Right ventricle myocardium inferior (tissue), 1 donor: ENCODE measurements at places on chromosomes 3 and 15.

DNA sequence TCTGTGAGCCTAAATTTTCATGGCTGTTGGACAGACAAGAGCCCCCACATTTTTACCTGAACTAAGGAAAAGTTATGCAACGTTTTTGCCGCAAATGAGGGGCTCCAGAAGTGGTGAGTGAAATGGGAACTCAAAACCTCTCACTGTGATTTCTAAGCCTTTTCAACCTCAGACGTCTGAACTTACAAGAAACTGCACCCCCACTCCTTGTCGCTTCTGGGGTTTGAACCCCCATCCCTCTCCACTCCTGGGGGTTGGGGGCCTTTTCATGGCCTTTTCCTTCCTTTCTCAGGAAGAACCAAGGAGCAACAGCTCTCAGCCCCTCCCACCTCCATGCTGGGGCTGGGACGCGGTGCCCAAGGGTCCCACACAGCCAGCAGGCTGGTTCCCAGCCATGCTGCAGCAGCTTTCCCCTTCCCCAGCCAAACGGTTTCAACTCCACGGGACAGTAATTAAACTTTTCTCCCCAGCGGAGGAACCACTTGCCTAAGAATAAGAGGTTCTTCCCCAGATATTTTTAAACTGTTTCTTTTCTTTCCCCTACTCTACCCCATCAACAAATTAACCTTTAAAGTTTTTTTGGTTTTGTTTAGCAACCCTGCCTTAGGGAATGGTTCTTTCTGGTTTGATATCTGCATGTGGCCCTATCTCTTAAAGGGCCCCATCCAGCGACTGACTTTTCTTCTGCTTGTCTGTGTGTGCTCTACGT lies 387.6 kb upstream of the CBLB start:
- DNase-seq, result no peak

DNA sequence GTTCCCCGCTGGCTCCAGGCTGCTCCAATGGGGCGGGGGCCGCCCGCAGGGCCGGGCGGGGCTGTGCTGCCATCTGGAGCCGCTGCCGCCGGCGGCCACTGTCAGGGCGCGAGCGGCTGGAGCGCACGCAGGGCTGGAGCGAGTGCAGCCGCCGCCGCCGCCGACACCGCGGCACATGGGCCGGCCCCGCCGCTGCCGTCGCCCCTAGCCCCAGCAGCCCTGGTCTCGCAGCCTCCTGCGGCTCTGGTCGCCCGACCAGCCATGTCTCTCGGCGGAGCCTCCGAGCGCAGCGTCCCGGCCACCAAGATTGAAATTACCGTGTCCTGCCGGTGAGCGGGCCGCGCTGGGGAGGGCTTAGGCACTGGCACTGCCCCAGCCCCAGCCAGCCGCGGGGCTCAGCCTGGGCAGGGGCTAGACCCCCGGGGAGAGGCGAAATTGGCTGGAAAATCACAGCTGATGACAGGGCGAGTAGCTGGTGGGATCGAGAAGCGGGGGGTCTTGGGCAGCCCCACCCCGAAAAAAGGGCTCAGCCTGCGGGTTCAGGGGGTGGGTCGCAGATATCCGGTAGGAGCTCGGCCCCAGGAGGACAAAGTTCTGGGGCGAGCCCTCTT lies at the start of gene CPNE9:
Gene CPNE9, plus strand, starts transcription at position 98 of the 611 bp plus-strand sequence. Its CDS starts 164 bp downstream, at position 262.
- no peak for DNase-seq

DNA sequence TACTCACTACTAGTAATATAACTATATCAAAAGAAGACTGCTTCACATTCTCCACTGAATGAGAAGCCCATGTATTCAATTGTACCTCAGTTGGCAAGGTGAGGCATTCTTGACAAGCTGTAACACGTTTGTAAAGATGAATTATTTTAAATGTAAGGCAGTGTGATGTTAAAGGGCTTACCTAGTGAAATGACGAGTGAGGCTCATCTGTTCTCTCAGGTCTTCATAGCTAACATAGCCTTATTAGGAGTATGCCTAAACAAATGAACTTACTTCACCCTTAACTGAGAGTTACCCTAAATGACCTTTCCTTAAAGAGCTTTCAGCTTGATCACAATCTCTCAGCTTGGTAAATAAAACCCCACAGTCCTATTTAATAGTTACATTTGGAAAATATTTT lies 127.3 kb downstream of the FEZF2 start:
- no peak for DNase-seq

DNA sequence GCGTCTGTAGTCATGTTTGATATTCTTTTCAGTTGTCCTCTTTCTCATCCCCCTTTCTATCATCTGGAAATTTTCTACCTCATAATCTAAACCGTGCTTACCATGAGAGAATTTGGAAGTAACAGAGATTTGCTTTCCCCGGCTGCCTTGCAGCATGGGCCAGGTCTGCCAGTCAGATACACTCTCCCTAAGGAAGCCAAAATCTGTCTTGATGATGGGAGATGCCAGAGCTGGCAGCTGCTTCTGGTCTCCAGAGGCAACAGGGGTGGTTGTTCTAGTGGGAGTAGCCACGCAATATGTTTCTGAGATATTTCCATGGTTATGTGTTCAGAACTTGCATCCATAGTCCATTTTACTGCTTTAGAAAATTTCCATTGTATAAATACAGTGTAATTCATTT lies 218.9 kb upstream of the RORA start:
- no peak for DNase-seq
